ENCODE measurements at places on chromosomes 11 and 22. TPM values are rescaled to one million over a fixed set of nuclear protein-coding genes. Genes with fewer than 3 reads are reported as not detected.

The MFRP gene
- not detected for total RNA-seq

GRCh38 chr22:49663311-49663711, 164.4 kb downstream of the BRD1 start:
- H3K4me3 ChIP-seq = no peak overlapping the region
- no peak for DNase-seq
- no peaks in the 10 kb centered on the region for H3K36me3 ChIP-seq
- no peaks in the 10 kb centered on the region for H3K4me1 ChIP-seq
- no peak overlapping the region for H3K27ac ChIP-seq
- no peaks in the 10 kb centered on the region for H3K27me3 ChIP-seq

The OR4D5 gene
- total RNA-seq = not detected

DNA sequence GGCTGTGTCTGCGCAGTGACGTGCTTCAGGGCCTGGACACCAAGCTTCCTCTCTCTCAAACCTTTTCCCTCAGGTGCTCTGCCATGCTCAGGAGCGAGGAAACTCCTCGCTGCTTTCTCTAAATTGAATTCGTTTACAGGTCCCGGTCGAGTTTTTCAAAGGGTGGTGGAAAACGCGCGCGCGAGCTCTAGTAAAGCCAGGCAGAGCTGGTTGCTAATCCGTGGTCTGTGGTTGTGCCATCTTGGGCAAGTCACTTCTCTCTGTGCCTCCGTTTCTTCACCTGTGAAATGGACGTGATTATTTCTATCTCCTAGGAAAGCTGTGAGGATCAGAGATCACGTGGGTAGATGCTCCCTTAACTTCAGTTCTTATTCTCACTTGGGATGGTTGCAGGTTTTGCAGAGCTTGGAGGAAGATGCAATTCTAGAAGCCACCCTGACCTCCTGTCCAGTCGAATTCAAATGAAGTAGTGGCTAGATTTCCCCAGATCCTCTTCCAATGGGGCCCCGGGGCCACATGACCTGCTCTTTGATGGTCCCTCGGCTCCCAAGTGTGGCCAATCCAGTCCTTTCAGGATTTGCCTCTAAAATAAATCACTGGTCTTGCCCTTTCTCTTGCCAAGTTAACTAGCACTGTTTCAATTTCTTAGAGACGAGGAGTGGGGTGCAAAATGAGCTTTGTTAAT, 10.5 kb upstream of the ALX4 start:
- no peaks in the 10 kb centered on the region for H3K36me3 ChIP-seq
- DNase-seq = no peak
- no peak overlapping the region for H3K27ac ChIP-seq
- no peak overlapping the region for H3K4me3 ChIP-seq
- H3K4me1 ChIP-seq = peaks cover 7% of the 10 kb centered on the region
- peaks cover 97% of the 10 kb centered on the region for H3K27me3 ChIP-seq

- no peaks in the 10 kb centered on the region for H3K4me1 ChIP-seq
- no peaks in the 10 kb centered on the region for H3K27me3 ChIP-seq
- DNase-seq = no peak
- H3K4me3 ChIP-seq = no peak overlapping the region
Measured at GRCh38 chr11:16558494-16558893, 180.0 kb upstream of the C11orf58 start.

The NLRP14 gene
- not detected for total RNA-seq

DNA sequence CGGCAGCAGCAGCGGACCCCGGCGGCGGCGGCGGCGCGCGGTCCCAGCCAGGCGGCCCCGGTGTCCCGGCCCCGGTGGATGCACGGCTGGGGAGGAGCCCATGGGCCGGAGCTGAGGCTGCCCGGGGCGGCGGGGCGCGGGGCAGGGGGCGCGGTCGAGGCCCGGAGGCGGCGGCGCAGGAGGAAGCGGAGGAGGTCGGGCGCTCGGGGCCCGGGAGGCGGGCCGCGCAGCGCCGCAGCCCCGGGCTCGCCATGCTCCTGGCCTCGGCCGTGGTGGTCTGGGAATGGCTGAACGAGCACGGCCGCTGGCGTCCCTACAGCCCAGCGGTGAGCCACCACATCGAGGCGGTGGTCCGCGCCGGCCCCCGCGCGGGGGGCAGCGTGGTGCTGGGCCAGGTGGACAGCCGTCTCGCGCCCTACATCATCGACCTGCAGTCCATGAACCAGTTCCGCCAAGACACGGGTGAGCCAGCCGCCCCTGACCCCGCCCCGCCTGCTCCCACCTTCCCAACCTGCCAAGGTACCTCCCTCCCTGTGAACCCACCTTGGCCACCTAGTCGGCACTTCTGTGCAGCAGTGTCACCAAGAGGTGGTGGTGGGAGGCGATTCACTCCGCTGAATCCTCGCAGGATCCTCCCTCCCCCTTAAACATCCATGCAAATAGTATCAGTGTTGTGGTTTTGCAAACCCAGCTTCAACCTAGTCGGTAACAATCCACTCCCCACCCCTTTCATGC, 580 bp downstream of the DTX4 start:
- no peaks in the 10 kb centered on the region for H3K36me3 ChIP-seq
- H3K27me3 ChIP-seq = peaks cover 14% of the 10 kb centered on the region
- peaks cover 12% of the 10 kb centered on the region for H3K4me1 ChIP-seq
- H3K27ac ChIP-seq = no peak overlapping the region
- H3K4me3 ChIP-seq = peak overlapping the region; percentile 74
- DNase-seq = peak; percentile 42

DNA sequence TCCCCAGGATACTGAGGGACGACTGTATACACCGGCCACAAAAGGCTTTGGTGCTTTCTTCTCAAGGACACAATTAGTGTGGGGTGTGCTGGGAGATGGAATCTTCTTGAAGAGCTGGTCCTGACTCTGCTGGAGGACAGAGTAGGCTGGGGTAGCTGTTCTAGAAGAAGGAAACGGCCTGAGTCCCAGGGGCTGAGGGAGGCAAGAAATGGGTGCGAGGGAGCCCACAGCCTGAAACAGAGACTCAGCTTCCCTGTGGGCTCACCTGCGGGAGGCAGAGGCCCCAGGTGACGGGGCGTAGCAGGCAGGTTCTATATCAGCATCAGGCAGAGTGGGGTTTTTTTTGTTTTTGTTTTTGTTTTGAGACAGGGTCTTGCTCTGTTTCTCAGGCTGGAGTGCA, 36.6 kb downstream of the PARVG start:
- no peak for DNase-seq
- H3K4me1 ChIP-seq = peaks cover 3% of the 10 kb centered on the region
- H3K27ac ChIP-seq = no peak overlapping the region
- H3K36me3 ChIP-seq = no peaks in the 10 kb centered on the region

DNA sequence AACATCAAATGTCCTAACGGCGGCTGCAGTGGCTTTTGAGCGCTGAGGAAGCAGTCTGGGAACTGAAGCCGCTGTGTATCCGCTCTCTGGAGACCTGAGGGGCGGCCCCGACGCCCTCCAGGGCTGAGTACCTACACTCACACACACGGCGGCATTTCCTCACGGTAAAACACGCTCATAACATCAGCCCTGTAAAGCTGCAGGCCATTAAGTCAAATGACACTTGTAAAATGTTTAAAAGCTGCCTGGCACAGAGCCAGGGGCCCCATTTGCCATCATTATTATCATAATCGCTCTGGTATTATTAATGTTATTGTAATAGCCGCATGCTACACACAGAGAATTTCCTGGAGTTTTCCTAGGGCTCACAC, 5.1 kb downstream of the CARS1 start:
- no peak overlapping the region for H3K4me3 ChIP-seq
- H3K27me3 ChIP-seq = no peaks in the 10 kb centered on the region
- no peak overlapping the region for H3K27ac ChIP-seq
- H3K4me1 ChIP-seq = peaks cover 31% of the 10 kb centered on the region
- H3K36me3 ChIP-seq = peaks cover 7% of the 10 kb centered on the region

GRCh38 chr11:111512296-111513239, at the start of gene BTG4:
BTG4 (minus strand) TSS chr11:111512386; CDS start chr11:111498776, 13,610 bp downstream.
- no peaks in the 10 kb centered on the region for H3K36me3 ChIP-seq
- no peaks in the 10 kb centered on the region for H3K27me3 ChIP-seq
- H3K27ac ChIP-seq = no peak within 1 kb of the TSS

GRCh38 chr22:18057568-18058209, 20.1 kb upstream of the PEX26 start:
- peak overlapping the region; percentile 88 for H3K27ac ChIP-seq
- H3K4me3 ChIP-seq = no peak overlapping the region
- DNase-seq = peak; percentile 100
- peaks cover 48% of the 10 kb centered on the region for H3K4me1 ChIP-seq

DNA sequence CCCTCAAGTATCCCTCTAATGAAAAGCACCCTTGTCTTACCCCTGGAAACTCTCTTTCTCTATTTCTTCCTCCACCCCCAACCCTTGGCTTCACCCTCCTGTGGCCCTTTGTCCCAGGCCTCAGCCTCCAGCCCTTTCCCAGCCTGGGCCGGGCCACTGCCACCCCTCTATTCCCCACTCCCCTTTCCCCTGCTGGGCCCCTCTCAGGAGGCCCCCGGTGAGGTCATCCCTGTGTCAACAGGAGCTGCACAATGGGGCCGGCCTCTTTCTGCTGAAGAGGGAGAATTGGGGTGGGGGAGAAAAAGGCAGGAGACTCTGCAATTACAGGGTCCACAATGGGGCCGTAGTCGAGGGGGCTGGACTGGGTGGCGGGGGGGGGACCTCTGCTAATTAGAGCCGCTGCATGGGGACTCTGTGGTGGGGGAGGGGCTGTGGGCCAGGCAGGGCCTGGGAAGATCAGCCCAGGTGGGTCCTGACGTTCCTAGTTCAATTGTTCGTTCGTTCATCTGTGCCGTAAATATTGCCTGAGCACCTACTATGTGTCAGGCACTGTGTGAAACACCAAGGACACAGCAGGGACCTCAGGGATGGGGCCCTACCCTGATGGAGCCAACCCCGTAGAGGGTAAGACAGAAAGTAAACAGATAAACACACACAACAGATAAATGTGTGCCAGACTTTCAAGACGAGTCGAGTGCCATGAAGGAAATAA, 18.5 kb upstream of the MPPED1 start:
- H3K4me3 ChIP-seq = no peak overlapping the region
- peaks cover 17% of the 10 kb centered on the region for H3K27me3 ChIP-seq
- DNase-seq = no peak
- no peaks in the 10 kb centered on the region for H3K4me1 ChIP-seq

DNA sequence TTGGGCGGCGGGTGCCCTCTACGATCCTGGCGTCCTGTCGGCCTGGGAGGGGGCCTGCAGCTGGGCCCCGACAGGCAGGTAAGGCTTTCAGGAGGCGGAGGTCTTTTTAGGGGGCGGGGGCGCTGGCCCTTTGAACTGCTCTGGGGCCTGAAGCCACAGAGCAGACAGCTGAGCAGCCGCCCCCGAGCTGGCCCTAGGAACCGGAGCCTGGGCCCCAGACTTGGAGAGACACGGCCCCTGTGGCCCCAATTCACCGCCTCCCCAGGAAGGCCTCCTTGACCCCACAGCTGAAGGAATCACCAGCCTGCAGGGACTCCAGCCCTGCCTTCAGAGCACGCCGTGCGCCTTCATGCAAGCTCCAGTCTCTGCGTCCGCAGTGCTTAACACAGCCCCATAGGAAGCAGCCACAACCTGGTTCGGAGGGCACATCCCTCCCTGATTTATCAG, 618 bp upstream of the CERK start:
- peak overlapping the region; percentile 65 for H3K27ac ChIP-seq
- no peaks in the 10 kb centered on the region for H3K36me3 ChIP-seq
- no peaks in the 10 kb centered on the region for H3K27me3 ChIP-seq
- peaks cover 18% of the 10 kb centered on the region for H3K4me1 ChIP-seq
- H3K4me3 ChIP-seq = peak overlapping the region; percentile 69

- no peak overlapping the region for H3K27ac ChIP-seq
- no peaks in the 10 kb centered on the region for H3K4me1 ChIP-seq
- no peak for DNase-seq
- H3K36me3 ChIP-seq = no peaks in the 10 kb centered on the region
Measured at GRCh38 chr22:23574371-23574811, 5.7 kb downstream of the IGLL1 start.

GRCh38 chr11:72587696-72588095, 86.5 kb downstream of the PDE2A start:
- no peak overlapping the region for H3K4me3 ChIP-seq
- no peak for DNase-seq
- peaks cover 76% of the 10 kb centered on the region for H3K27me3 ChIP-seq
- H3K36me3 ChIP-seq = no peaks in the 10 kb centered on the region

GRCh38 chr22:17954860-17955587, 69.3 kb downstream of the MICAL3 start:
- no peaks in the 10 kb centered on the region for H3K27me3 ChIP-seq
- H3K4me3 ChIP-seq = no peak overlapping the region
- H3K27ac ChIP-seq = no peak overlapping the region
- no peaks in the 10 kb centered on the region for H3K36me3 ChIP-seq

DNA sequence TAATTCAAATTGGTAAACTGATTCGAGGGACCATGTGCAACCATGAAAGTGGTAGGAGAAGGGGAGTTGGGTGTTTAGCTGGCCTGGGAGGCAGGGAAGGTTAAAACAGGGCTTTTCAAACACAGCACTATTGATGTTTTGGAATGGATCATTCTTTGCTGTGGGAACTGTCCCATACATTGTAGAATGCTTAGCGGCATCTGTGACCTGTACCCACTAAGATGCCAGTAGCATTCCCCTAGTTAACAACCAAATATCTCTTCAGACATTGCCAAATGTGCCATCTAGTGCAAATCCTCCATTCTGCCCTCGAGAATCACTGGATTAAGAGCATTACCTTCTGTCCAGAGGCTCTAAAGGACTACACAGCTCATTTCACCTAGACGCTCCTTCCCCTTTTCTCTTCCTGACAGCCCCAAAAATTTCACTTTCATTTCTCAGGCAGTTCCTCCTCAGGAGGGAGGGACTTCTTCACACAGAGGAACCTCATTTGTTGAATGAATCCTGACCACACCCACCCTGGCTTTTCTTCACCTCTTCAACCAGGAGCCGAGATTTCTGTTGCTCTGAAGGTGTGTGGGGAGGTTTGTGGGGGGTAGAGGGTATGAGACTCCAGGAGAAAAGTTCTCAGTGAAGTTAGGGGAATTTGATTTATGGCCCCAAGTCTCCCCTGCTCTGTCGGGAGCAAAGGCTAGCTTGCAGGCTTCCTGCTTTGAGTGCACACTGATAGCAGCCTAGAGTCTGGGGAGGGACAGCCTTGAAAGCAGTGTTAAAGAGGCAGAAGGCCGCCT, at the start of gene TRIM34:
Gene TRIM34, plus strand, starts transcription at position 513 of the 791 bp plus-strand sequence. CDS start 7,331 bp downstream, outside the sequence.
- H3K36me3 ChIP-seq = no peaks in the 10 kb centered on the region
- peak; percentile 85 for DNase-seq

- H3K27ac ChIP-seq = peak overlapping the region; percentile 98
- peak overlapping the region; percentile 99 for H3K4me3 ChIP-seq
- no peaks in the 10 kb centered on the region for H3K27me3 ChIP-seq
Measured at GRCh38 chr11:83157594-83158356, 844 bp downstream of the PCF11 start.

The OTOG gene
- not detected for total RNA-seq

DNA sequence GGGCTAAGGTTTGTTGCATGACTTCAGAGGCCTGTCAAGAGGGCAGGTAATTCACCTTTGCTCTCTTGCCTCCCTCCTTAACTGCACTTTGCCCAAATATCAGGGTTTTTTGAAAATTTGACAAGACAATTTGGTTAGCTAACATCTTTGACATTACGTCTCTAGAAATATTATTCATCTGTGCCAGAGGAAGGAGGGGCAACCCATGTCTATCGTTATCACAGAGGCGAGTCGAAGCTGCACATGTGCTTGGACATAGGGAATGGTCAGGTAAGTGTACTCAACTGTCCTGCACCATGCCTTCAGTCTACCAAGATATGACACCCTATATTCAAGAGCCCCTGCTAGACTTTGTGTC, 3.7 kb downstream of the AKIP1 start:
- H3K36me3 ChIP-seq = 0 out of 2 replicates have a peak, but pooled peaks cover 15% of the 10 kb centered on the region
- peaks cover 44% of the 10 kb centered on the region for H3K4me1 ChIP-seq
- no peaks in the 10 kb centered on the region for H3K27me3 ChIP-seq
- H3K27ac ChIP-seq = no peak overlapping the region

- no peaks in the 10 kb centered on the region for H3K27me3 ChIP-seq
- no peak for DNase-seq
- no peaks in the 10 kb centered on the region for H3K36me3 ChIP-seq
- H3K4me3 ChIP-seq = peak overlapping the region; percentile 63
- H3K27ac ChIP-seq = no peak overlapping the region
Measured at GRCh38 chr11:47184711-47185304, 1.4 kb downstream of the PACSIN3 start.

The SCGB1C1 gene
- not detected for total RNA-seq

Data from GM23248 (cell line).